Activated CD8-positive, alpha-beta T cell treated with anti-CD3 and anti-CD28 coated beads, Interleukin-2, amount 10 ng/mL, durations not matched to agents 7 days and 5 days (primary cell): ENCODE measurements at places on chromosomes 12 and 14.
A peak's percentile ranks its signal among the peaks of the same experiment; 100 is the strongest.

DNA sequence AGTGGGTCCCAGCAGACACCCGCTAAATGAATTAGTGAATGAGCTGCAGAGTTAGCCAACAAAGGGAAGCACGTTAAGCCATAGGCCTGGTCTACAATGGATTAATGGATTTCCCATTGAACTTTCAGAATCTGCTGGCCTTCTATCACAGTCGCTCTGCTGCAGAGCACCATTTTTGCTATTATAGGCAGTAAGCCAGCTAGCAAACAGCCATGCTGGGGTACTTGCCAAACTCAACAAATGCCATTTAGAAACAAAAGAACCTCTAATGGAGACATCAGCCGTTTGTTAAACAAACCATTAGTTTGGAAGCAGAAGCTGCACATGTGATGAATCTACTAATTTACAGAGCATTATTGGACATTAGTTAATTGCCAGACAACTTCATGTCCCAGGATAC lies 181.1 kb upstream of the STXBP6 start:
- DNase-seq = no peak

DNA sequence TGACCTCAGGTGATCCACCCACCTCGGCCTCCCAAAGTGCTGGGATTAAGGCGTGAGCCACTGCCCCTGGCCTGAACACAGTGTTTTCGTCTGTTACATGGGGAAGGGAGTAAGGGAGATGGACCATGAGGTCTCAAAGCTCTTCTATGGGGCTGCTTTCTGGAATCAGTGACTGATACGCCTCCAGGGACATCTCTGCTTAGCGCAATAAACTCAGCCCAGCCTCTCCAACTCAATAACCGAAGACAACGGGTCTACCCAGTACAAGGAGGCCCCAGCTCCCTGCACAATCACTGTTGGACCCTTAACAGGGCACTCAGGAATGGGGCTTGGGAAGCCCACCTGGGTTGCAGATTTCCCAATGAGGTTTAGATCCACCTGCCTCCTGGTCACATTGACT lies 42.6 kb upstream of the CHGA start:
- DNase-seq = no peak

- no peak for DNase-seq
Measured at GRCh38 chr12:2376908-2377657, 324.3 kb downstream of the CACNA1C start.

GRCh38 chr12:6647083-6647604 lies at the start of gene ACRBP:
Gene ACRBP, minus strand, starts transcription at chr12:6647432. Its CDS starts 66 bp downstream, at chr12:6647366.
- peak; percentile 35 for DNase-seq

GRCh38 chr12:131131077-131131807 lies 177.5 kb downstream of the ADGRD1 start:
- no peak for DNase-seq

DNA sequence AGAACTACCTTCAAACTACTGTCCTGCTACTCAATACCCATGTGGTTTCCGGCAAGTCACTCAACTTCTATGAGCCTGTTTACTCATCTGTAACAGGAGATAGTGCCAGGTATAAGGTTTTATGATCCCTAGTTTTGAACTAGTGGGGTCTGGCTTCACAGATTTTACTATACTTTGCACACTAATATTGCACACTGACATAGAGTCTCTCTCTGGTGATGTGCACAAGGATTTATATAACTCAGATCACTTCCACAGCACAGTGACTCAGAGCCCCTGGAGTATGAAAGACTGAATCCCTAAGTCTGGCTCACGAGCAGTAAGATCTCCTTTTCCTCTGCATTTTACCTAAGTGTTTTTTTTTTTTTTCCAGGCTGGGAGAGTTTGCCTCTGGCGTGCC lies 69.7 kb upstream of the SLC38A2 start:
- DNase-seq = no peak

- DNase-seq = no peak
Measured at GRCh38 chr12:57869298-57869926, 22.9 kb upstream of the CTDSP2 start.

DNA sequence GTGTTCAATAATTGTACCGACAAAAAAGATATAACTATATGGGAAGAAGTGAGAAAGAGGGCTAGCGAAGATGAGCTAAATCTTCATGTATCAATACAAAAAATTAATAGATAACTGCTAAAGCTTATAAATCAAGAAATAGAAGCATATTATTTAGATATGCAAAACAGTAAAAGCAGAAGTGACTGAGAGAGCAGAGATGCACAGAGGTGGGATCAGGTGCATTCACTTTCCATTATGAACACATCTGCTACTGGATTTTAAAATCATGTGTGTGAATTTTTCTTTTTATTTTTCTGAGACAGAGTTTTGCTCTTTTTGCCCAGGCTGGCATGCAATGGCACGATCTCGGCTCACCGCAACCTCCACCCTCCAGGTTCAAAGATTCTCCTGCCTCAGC lies 33.4 kb downstream of the GUCY2C start:
- DNase-seq = no peak

DNA sequence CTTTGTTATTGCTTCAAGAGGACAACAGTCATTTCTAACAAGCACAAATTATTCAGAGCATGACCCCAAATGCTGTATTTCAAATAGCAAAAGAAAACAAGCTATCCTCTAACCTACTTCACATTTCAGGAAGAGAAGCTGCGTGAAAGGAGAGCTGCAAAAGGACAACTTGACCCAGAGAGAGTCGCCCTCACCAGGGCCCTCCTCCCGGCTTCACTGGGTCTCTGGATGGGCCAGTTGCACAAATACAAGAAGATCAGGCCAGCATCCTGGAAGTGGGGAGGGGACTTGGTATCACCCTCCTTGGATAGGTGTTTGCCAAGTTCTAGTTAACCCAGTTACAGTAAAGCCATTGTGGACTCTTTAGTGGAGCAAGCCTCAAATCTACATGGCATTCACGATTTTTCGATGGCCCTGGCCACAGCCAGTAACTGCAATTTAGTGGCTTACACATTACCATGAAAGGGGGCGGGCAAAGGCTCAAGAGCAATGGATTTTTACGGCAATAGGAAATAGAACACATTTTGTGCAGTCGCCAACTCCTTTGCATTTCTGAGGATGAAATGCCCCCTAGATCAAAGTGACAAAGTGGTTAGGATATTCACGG lies 166.9 kb upstream of the DIO2 start:
- DNase-seq = no peak

DNA sequence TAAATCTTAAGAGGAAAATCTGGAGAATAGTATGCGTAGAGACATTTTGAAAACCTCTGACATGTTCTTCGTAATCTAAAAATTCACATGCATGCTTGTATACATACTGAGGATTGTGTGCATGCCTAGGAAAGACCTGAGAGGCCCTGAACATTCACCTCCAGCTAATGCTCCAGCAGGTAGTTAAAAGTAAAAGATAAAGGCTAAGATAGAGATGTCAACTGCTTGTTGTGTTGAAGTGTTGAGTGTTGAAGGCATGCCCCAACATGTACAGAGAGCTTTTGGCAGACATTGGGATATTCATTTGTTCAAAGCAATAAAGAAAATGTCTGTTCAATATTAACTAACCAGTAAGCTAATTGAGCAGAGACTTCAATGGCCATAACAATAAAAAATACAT lies 118.6 kb upstream of the SYT1 start:
- DNase-seq = no peak

- no peak for DNase-seq
Measured at GRCh38 chr14:104284107-104284592, 145.8 kb downstream of the KIF26A start.

- DNase-seq = no peak
Measured at GRCh38 chr14:104572024-104572626, 7.4 kb upstream of the C14orf180 start.

GRCh38 chr12:108935159-108935763 lies 55.4 kb downstream of the DAO start:
- DNase-seq = no peak

DNA sequence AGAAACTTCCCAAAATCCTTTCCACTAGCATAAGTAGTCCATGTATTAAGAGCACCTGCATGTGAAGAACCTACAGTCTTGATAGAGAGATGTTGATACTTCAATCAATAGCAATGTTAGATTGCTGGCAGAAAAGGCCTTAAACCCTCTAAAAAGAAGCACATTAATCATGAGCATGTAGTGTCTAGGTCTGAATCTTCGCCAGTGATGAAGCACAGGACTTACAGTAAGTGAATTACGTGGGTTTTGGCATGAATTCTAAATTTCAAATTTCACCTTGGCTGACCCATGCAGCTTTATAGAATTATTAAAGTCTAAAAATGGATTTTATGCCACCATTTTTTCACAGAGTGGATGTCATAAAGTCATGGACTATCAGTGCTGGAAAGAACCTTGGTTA lies 791.6 kb upstream of the NOVA1 start:
- DNase-seq = no peak

DNA sequence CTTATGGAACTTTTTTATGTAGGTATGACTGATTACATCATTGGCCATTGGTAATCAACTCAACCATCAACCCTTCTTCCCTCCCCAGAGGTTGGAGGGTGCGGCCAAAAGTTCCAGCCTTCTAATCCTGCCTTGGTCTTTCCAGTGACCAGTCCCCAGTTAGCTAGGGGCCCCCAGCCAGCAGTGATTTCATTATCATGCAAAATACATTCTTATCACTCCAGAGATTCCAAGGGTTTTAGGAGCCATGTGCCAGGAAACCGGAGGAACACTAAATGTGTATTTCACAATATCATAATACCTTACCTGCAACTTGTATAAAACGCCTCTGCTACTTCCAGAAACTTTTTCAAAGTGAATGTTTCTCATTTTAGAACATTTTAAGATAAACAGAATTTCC lies 181.5 kb upstream of the PELI2 start:
- DNase-seq = no peak

DNA sequence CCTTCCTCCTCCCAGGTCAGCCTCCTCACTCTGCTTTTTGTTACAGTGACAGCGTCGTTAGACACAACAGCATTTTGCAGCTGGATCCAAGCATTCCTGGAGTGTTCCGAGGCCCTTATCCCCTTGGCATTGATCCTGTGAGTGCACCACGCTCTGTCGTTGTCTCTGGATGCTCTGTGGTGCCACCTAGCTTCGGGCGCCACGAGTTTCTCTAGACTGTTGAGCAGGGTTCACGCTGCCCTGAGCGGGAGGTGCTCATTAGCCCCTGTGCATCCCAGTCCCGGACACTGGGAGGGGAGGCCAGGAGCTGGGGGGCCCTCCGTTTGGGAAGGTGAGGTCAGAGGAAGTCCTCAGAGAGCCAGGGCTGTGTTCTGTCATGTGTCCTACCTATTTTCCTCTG lies 17.3 kb upstream of the DNAH10 start:
- no peak for DNase-seq

DNA sequence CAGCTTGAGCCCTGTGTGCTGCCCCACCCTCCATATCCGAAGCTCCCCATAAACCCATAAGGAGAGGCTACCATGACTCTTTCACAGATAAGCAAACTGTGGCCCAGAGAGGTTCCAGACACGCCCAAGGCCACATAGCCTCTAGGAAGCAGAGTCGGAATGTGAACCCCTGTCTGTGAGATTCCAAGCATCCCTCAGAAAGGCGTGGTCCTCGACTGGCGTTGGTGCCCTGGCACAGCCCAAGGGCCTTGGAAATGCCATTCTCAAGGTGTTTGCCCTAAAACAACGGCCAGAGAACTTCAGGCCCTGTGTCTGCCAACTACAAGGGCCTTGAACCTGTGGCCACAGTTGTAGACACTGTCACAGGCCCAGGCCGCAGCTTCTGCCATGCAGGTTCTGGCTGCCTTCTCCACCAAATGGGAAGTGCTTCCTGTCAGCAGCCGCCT lies 8.5 kb upstream of the DIO3 start:
- DNase-seq = no peak

DNA sequence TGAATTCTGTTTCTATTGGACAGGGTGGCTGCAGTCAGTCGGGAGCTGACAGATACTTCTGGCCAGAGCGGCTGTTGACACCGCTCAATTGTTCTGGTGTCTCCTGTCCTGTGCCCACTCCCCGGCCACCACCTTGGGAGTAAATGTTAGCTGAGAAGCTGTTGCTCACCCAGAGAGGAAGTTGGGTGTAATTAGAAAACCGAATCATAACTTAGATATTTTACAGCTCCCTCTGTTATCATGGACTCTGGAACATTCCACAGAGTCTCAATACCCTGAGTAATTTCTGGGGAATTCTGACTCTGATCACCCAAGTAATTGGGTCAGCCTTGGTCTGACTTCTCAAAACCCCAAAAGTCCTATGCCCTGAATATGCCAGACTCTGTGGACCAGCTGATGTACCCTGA lies 58.3 kb upstream of the RFLNA start:
- DNase-seq = no peak

GRCh38 chr14:92026548-92027190 lies 13.2 kb downstream of the TRIP11 start:
- no peak for DNase-seq

DNA sequence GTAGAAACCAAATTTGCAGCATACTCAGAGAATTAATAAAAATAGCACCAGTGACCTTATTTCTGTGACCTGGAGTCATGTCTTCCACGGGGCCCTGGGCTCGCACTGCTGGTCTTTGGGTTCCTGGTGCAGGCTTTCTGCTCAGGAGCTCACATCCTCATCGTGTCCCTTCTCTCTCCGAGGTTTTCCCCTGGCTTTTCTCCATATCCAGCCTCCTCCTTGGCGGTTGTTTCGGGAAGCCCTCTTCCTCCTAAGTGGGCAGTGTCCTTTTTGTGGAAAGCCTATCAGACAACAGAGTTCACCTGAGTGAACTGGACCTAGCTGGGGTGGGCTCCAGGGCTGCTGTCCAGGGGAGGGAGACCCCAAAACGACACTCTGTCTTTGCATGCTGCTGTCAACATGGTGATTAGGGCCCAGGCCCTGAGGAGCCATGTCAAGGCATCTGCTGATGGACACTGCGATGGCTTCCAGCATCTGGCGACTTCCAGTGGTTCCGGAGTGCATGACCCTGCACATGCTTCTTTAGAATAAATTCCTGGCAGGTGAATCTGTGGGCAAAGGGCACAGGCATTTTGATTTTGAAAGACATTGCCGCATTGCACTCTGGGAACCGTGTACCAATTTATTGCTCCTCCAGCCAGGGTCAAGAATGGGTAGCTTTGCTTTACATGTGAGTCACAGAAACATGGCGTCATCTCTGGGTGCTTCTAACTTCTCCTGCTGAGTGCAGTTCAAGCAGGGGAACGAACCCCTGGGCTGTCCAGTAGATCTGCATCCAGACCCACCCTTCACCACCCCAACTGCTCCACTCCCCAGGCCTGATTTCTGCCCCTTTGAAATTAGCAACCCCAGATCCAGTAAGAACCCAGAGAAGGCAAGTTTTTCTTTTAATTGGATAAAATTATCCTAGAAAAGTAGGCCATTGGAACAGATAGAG lies 136.8 kb downstream of the ADGRD1 start:
- DNase-seq = no peak

DNA sequence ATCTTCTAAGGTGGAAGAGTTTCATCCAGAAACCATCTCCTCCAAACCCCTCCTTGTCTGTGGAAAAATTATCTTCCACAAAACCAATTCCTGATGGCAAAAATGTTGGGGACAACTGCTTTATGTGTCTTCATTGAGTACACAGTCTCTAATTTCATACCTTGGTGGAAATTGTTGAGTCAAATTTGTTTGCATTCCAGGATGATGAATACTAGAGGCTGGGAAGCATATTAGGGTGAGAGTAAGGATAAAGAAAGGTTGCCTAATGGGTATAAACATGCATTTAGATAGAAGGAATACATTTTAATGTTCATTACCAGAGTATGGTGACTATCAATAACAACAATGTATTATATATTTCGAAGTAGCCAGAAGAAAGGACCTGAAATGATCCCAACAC lies 98.2 kb downstream of the C12orf42 start:
- DNase-seq = no peak

GRCh38 chr14:61145034-61145902 lies 135.9 kb downstream of the TMEM30B start:
- DNase-seq = no peak

- DNase-seq = no peak
Measured at GRCh38 chr12:80140005-80140404, 40.7 kb downstream of the OTOGL start.
